ENCODE measurements at places on chromosomes 3 and 15. TPM values are rescaled to one million over a fixed set of nuclear protein-coding genes. Genes with fewer than 3 reads are reported as not detected.

Gene CHRNA5
- total RNA-seq = 36.4 TPM

Gene PRKCD
- 17.7 TPM for total RNA-seq

Gene CKMT1A
- 3.3 TPM for total RNA-seq

Gene RRP9
- 51.4 TPM for total RNA-seq

Gene SCN11A
- total RNA-seq = not detected

Gene TMEM45A
- total RNA-seq = 2.9 TPM

Gene TRIM42
- total RNA-seq = not detected

Gene DLEC1
- 0.06 TPM for total RNA-seq

Gene TEX55
- 0.03 TPM for total RNA-seq

Gene KCNMB2
- not detected for total RNA-seq

Gene IL20RB
- 1.0 TPM for total RNA-seq

Gene HCLS1
- 0.45 TPM for total RNA-seq

Gene UBA7
- 0.31 TPM for total RNA-seq

Gene CORO2B
- total RNA-seq = 3.7 TPM

Gene EOGT
- 12.8 TPM for total RNA-seq

Gene HDC
- total RNA-seq = 0.16 TPM

Gene SOX2
- total RNA-seq = 1.2 TPM

Gene HHLA2
- 0.12 TPM for total RNA-seq

Gene ACKR2
- 0.07 TPM for total RNA-seq

Gene SAMD7
- total RNA-seq = not detected

Gene WDR6
- 71.0 TPM for total RNA-seq

Gene ARGFX
- not detected for total RNA-seq

Gene TM4SF4
- total RNA-seq = 30.7 TPM

Gene CYP8B1
- not detected for total RNA-seq

Gene FAH
- total RNA-seq = 34.1 TPM

Data from A549 treated with CpdA at 1 μM for 4 hours (cell line).